ENCODE measurements at places on chromosomes 4 and X.

DNA sequence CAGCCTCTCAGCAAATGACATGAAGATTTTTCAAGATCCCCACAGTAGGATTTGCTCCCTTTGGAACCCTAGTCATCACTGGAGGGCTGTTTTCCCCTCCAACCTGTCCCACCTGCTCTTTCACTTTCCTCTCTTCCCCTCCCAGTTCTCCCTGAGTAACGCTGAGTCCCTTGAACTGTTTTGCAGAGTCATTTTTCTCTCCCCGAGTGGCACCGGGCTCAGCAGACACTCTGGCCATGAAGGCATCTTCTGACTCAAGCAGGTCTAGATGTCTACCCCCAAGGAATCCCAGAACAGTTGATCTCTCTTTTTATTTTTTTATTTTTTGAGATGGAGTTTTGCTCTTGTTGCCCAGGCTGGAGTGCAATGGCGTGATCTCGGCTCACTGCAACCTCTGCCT lies 52.2 kb downstream of the HTRA3 start:
- DNase-seq = no peak

- DNase-seq = no peak
Observed at GRCh38 chrX:35858906-35859305, 60.6 kb upstream of the CFAP47 start.

DNA sequence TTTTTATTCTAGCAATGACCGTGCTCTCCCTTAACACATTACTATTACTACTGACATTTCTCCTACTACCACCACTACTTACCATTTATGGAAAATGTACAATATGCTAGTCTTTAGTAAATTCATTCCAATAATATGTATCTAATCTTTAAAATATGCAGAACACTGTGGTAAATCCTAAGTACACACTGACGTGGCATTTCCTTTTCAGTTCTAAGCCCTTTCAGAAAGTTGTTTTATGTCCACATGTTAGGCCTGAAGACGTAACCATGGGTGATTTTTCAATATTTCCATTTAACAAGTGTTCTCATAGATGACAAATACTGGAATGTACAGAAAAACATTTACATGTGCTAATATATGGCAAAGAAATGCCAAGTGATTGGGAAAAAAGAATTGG lies 268.6 kb upstream of the SLIT2 start:
- DNase-seq = no peak

DNA sequence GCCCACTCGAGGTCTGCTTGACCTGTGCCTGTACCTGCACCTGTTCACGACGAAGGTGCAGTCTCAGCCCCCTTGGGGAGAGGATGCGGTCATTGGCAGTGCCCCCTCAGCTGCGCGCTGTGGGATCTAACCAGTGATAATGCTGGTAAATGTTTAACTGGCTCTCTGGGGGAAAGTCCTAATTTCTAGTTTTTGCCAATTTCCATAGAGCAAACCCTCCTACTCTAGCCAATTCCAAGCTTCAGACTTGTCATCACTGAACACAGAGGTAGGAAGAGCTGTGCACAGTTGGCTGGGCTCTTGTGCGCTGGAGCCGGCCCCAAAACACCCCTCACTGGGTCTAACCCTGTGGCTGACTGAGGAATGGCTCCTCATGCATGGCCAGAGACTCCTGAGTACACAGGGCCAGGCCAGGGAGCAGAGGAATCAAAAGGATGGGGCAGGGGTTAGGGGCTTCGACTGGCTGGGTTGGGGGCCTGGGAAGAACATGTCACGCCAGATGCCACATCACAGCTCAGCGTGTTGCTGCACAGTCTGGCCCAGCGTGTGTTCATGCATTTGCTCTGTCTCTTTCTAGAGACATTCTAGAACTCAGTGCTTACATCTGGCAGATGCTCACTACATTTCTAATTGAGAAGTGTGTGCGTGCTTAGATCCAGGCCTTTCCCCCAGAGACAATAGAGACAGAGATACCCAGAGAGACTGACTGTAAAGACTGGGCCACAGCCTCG lies 270.8 kb downstream of the BCOR start:
- DNase-seq = no peak

GRCh38 chrX:105121186-105121585 lies 99.3 kb downstream of the TEX13A start:
- no peak for DNase-seq

DNA sequence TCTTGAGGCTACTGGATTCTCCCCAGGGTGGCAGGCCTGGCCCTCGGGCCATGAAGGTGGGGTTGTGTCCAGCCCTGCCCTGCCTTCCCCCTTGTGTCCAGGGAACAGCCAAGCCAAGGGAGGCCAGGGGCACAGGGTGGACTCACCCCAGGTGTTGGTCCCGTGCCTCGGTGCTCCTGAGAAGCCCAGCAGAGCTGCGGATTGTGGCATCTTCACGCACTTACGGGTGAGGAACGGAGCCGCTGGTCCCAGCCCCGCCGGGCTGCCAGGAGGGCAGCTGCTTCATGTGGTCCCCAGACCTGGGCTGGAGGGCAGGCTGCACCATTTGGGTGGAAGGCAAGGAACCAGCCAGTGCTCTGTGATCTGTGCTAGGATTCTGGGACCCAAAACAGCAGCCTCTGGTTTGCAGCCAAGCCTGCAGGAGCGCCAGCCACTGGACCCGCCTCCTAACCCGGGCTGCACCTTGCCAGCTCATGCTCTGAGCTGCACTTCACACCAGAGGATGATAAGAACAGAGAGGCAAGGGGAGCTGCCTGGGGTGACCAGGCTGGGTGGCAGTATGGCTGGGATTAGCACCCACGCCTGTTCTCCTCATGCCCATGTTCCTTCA lies 36.1 kb upstream of the HMX1 start:
- DNase-seq = no peak

- no peak for DNase-seq
Observed at GRCh38 chr4:118865091-118865708, 23.5 kb upstream of the SYNPO2 start.

GRCh38 chr4:119097282-119097900 lies 38.2 kb upstream of the MYOZ2 start:
- no peak for DNase-seq

GRCh38 chr4:107780665-107781064 lies 44.1 kb upstream of the SGMS2 start:
- DNase-seq = no peak

GRCh38 chrX:15849555-15849954 lies 5.1 kb downstream of the AP1S2 start:
- DNase-seq = no peak

DNA sequence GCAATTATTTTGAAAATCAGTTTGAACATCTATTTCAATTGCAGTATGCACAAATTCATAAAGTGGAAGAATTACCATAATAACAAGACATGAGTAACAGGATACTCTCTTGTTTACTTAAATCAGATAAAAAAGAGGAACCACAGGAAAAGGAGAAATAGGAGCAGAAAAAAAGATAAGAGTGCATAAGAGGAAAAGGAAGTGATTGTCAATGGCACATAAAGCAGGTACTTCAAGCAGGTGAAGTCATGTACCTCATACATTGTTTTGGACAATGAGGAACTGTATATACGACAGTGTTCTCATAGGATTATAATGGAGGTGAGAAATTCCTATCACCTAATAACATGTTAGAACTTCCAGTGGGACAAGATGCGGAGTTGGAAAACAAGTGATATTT lies 334.5 kb upstream of the PCDH7 start:
- no peak for DNase-seq

- DNase-seq = no peak
Observed at GRCh38 chr4:83851261-83852084, 315.6 kb downstream of the GPAT3 start.

- no peak for DNase-seq
Observed at GRCh38 chr4:61468024-61468720, 268.0 kb downstream of the ADGRL3 start.

DNA sequence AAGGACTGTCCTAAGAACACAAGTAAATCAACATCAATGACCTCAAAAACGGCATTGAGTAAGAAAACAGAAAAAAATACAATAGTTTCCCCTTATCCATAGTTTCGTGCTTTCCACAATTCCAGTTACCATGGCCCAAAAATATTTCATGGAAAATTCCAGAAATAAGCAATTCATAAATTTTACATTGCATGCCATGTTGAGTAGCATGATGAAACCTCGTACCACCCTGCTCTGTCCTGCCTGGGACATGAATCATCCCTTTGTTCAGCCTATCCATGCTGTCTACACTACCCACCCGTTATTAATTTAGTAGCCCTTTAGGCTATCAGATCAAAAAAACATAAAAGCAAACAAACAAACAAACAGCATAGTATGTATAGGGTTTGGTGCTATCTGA lies 51.1 kb downstream of the KLF3 start:
- DNase-seq = no peak

- no peak for DNase-seq
Observed at GRCh38 chr4:6408263-6408662, 64.2 kb downstream of the PPP2R2C start.

DNA sequence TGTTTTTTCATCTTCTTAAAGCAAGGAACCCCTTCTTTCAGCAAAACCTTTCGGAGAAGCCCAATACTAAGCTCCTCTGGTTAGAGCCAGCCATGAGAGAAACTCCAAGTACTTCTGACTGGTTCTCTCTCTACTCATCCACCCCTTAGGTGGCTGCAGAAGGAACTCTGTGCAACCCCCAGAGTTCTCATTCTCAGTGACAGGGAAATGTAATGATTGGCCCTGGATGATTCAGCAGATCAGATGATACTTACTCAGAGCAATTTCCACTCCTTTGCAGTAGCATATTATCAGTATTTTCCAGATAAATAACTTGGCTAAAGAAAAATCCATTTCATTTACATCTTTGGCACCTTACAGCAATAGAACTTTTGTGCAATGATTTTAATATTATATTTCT lies 3.2 kb downstream of the SPP1 start:
- DNase-seq = no peak

GRCh38 chrX:15931362-15931761 lies 76.7 kb upstream of the AP1S2 start:
- DNase-seq = no peak

- no peak for DNase-seq
Observed at GRCh38 chr4:179196511-179196910, 1754.3 kb upstream of the AGA start.

- no peak for DNase-seq
Observed at GRCh38 chrX:27466051-27466450, 2.9 kb upstream of the PPP4R3C start.

Measured in activated gamma-delta T cell treated with anti-CD3 and anti-CD28 coated beads, Interleukin-2, amount 50 U/mL, for 16 hours (primary cell).